ENCODE measurements at places on chromosomes 6 and 20.

- peak; percentile 80 for DNase-seq
Measured at GRCh38 chr20:61482056-61482887, 230.2 kb downstream of the CDH4 start.

DNA sequence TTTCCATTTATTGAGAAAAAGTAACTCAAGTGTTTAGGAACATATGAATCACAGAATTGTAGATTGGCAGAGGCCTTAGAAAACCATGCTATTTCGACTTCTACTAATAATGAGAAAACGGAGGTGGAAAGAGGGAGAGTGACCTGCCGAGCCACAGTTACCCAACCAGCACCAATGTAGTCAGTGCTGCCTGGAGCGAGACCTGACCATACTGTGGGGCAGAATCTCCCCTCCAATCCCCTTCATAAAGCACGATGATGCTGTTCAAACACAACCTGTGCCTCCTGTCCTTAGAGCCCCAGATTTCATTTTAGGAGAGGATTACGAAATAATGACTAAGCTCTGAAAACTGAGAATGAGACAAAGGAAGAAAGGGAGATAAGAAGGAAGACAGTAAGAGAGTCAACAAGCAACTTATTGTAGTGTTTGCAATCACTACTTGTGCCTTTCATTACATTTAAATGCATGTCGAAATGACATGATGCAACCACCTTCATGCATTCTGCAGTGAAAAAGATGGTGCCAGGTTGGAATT, 70.6 kb downstream of the ATXN1 start:
- no peak for DNase-seq

DNA sequence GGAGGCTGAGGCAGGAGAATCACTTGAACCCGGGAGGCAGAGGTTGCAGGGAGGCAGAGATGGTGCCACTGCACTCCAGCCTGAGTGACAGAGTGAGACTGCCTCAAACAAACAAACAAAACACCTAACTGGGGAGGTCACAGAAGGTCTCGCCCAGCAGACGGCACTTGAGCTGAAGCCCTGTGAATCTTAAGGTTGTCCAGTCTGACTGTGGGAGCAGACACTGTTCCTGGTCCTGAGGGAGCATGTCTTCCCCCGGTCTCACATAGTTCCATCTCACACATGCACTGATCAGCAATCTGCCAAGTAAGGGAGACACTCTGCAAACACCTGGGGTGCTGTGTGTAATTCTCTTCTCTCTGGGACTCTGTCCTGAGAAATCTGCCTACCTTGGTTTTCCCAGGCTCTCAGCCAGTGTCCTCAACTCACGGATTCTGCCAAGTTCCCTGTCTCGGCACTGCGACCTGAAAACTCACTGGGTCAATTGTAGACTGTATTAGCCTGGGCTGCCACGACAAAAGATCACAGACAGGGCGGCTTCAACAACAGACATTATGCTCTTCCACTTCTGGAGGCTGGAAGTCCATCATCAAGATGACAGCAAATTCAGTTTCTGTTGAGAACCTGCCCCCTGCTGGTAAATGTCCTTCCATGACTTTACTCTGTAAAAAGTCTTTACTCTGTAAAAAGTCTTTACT, 94.3 kb downstream of the JPH2 start:
- peak; percentile 67 for DNase-seq

GRCh38 chr20:20824924-20825584, 112.6 kb upstream of the RALGAPA2 start:
- DNase-seq = no peak

DNA sequence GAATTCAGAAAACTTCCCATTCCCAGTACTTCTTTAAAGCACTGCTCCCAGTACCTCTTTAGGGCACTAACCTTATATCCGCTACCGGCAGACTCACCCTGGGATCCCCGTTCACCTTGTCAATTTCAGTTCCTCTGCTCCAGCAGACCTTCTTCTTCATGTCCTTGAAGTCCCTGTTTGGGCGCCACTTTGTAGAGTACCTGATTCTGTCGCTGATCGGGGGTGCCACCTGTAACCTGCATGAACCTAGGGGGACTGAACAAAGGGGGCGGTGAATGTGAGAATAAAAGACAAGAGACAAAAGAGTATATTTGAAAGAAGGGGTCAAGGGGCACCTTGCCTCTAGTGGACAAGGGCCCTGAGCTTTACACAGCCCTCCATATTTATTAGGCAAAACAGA, 4.9 kb upstream of the GINS1 start:
- no peak for DNase-seq
